ENCODE measurements at places on chromosomes 5 and 9.

DNA sequence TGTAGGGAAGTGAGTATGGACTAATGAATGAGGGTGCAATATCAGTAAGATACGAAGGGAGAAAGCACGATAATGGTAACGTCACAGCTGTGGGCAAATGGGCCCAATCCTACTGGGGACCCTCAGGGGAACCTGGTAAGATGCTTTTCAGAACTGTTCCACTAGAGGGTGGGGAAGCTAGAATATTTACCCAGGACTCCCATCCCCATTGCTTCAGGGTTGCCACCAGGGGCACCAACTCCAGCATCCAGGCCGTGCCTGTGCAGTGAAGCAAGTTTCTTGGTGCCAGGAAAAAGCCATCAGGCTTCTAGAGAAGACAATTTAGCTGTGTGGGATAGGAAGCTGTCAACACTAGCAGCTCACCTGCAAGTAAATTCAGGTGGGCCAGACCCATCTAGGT lies 409.3 kb downstream of the AGTPBP1 start:
- DNase-seq, result no peak

- no peak for DNase-seq
Observed at GRCh38 chr5:156686380-156686779, 163.7 kb upstream of the PPP1R2B start.

GRCh38 chr9:113566016-113566711 lies 102.6 kb downstream of the RGS3 start:
- peak; percentile 60 for DNase-seq

DNA sequence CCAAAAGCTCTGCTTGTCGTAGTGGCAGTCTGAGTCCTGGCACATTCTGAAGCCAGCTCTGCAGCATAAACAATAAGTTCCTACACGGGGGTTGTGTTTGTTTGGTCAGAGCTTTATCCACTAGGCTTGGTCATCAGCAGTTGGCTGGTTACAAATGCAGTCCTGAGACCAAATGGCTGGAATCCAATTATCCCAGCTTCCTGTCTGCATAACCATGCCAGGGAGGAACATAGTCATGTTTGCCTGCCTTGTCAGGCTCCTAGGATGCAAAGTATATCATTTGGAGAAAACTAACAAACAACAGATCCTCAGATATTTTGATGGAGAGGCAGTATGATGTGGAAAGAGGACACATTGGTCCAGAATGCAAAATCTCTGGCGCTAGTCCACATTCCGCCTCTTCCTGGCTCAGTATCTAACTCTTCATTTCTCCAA lies 85.8 kb downstream of the FBXO38 start:
- DNase-seq, result no peak

- DNase-seq, result no peak
Observed at GRCh38 chr5:179413711-179414458, 68.6 kb upstream of the ADAMTS2 start.

- DNase-seq, result no peak
Observed at GRCh38 chr5:103498800-103499551, 63.6 kb downstream of the NUDT12 start.

- no peak for DNase-seq
Observed at GRCh38 chr9:85453850-85454249, 287.9 kb downstream of the AGTPBP1 start.

DNA sequence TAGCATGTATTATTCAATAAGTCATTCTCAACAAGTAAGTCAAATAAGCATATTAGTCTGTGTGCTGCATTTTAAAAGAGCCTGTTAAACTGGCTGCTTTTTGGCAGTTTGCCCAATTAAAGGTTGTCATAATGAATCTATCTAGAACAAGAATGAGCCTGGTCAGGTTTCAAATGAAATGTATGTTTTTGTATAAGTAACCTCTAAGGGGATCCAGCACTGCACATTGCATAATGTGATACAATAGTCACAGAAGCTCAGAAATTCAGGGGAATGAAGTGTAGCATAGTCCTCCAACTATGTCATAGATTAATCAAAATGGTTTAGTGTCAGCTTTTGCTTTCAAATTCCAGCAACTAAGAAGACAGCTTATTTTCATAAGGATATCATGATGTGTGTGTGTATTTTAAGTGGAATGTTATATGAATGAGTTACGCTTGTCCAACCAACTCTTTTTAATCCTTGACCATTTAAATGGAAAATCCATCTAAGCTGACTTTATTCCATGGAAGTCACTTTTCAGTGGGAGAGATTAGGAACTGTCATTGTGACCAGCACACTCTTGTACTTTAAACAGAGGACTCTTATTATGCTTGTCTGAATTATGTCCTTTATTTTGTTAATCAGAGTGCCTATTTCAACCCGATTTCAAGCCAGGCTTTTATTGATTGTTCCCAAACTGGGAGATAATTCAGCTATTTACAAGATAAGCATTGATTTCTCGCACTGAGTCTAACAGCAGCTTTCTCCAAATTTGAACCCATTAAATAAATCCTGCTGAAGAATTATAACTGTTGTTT lies 283.9 kb upstream of the ADAMTSL1 start:
- DNase-seq, result peak; percentile 35

DNA sequence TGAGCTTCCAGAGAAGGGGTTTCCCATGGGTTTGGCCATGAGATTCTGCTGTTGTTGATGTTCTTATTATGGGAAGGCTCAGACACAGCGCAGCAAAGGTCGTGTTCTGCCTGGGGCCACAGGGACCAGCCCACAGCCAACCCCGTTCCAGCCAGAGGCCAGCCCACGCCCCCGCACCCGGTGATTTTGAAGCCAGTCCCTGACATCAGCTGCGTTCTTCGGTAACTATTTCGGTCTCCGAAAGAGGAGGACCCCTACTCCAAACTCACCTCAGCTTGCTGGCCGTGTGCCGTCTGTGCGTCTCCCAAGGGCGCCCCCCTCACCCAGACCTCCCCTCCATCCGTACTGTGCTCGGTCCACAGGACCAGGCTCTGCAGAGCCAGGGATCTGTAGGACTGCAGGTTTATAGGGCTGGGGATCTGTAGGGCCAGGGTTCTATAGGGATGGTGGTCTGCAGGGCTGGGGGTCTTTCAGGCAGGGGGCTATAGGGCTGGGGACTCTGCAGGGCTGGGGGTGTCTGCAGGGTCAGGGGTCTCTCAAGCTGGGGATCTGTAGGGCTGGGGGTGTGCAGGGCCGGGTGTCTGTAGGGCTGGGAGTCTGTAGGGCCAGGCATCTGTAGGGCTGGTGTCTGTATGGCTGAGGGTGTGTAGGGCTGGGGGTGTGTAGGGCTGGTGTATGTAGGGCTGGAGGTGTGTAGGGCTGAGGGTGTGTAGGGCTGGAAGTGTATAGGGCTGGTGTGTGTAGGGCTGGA lies 11.8 kb downstream of the COL5A1 start:
- no peak for DNase-seq

- DNase-seq, result no peak
Observed at GRCh38 chr5:73973135-73973534, 347.1 kb downstream of the ARHGEF28 start.

- DNase-seq, result no peak
Observed at GRCh38 chr9:95127249-95128176, 190.0 kb downstream of the FANCC start.
